ENCODE measurements at places on chromosomes 12 and 14.
A peak's percentile ranks its signal among the peaks of the same experiment; 100 is the strongest.

DNA sequence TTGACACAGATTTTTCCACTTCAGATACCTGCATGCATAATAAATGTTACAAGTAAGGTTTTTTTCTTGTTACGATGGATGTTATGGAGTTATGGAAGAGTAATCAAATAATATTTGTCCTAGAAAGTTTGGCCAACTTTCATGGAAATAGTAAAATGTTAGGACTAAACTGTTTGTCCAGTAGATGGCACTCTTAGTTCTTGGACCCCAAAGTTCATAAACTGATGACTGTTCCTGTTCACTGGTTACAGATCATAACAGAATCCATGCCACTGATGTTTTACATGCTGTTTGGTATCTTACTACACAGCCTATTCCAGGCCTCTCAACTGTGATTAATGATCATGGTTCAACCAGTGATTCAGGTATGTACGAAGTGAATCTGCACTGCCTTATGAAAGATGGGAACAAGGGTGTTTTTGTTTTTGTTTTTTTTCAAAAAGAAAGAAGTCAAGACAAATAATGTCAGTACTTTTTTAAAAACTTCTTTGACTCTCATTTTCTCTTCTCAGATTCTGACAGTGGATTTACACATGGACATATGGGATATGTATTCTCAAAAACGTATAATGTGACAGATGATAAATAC is 48.8 kb upstream of the SLCO1C1 start:
- no peaks in the 10 kb centered on the region for H3K27me3 ChIP-seq
- peak overlapping the region; percentile 52 for H3K27ac ChIP-seq
- H3K4me3 ChIP-seq: no peak overlapping the region
- no peaks in the 10 kb centered on the region for H3K4me1 ChIP-seq
- H3K36me3 ChIP-seq: peaks cover 3% of the 10 kb centered on the region

- H3K4me3 ChIP-seq: no peak overlapping the region
- no peak overlapping the region for H3K27ac ChIP-seq
- H3K27me3 ChIP-seq: no peaks in the 10 kb centered on the region
- no peak for DNase-seq
- H3K36me3 ChIP-seq: no peaks in the 10 kb centered on the region
These were observed 46.6 kb upstream of the CDKN3 start for GRCh38 chr14:54350203-54350602.

DNA sequence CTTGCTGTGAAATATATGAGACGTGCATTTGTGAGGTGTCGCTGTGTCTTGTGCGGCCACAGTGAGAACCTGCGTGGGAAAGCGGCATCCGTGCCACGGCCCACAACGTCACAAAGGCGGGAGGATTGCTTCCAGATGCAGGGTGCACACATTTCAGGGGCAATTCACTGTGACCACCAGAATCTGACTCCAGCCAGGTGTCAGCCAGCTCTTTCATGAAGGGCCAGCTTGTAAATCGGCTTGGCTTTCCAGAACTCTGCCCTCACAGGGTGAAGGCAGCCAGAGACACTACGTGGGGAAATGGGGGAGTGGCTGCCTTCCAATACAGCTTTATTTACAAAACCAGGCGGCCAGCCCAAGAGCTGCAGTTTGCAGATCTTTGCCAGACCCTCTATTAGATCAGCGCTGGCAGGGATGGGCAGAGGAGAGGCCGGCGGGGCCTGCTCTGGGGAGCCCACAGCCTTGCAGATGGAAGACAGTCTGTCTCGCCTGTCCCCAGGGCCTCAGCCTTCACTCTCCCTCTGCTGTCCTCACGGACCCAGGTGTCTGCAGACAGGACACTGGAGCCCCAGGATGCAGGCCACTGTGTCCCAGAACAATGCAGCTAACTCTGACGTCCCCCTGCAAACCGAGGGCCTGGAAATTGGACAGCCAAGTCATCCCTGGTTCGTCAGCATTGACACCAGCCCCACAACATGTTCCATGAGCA is 53.5 kb downstream of the ADGRD1 start:
- no peak overlapping the region for H3K4me3 ChIP-seq
- no peaks in the 10 kb centered on the region for H3K36me3 ChIP-seq
- no peak for DNase-seq
- no peaks in the 10 kb centered on the region for H3K27me3 ChIP-seq
- H3K27ac ChIP-seq: no peak overlapping the region

- H3K27ac ChIP-seq: no peak overlapping the region
- peaks cover 6% of the 10 kb centered on the region for H3K4me1 ChIP-seq
- H3K36me3 ChIP-seq: no peaks in the 10 kb centered on the region
These were observed 58.3 kb downstream of the CEP83 start for GRCh38 chr12:94401326-94401725.

GRCh38 chr12:125216756-125217155 is 151.5 kb downstream of the AACS start:
- no peak overlapping the region for H3K27ac ChIP-seq
- H3K4me3 ChIP-seq: no peak overlapping the region
- no peaks in the 10 kb centered on the region for H3K4me1 ChIP-seq
- H3K36me3 ChIP-seq: no peaks in the 10 kb centered on the region
- H3K27me3 ChIP-seq: no peaks in the 10 kb centered on the region

DNA sequence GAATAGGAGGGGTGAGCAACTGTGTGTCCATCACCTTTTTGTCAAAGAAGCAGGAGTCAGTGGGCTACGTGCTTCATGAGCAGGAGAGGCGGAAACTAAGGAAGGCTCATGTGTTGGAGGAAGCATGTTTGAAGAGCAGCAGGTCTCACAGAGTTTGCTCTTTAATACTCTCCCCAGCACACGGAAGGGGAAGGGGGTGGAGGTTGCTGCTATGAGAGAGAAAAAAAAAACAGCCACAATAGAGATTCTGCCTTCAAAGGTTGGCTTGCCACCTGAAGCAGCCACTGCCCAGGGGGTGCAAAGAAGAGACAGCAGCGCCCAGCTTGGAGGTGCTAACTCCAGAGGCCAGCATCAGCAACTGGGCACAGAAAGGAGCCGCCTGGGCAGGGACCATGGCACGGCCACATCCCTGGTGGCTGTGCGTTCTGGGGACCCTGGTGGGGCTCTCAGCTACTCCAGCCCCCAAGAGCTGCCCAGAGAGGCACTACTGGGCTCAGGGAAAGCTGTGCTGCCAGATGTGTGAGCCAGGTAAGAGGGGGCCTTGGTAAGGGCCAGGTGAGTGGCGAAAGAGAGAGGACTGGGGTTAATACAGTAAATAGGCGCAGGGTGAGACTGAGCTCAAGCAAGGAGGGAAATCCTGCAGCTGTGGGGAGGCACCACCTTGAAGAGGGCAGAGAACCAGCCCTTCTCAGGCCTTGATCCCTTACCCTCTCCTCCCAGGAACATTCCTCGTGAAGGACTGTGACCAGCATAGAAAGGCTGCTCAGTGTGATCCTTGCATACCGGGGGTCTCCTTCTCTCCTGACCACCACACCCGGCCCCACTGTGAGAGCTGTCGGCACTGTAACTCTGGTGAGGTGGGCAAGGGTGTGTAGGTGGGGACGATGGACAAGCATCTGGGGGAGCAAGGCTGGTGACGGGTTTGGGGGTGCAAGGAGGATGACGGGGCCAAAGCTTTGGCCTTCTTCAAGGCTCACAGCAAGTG is at the start of gene CD27:
TSS of gene CD27 (plus strand) at position 252 of the 985 bp plus-strand sequence. CDS start at position 393, 141 bp downstream.
- no peaks in the 10 kb centered on the region for H3K27me3 ChIP-seq
- H3K36me3 ChIP-seq: peaks cover 7% of the 10 kb centered on the region
- DNase-seq: no peak
- no peak within 1 kb of the TSS for H3K27ac ChIP-seq
- H3K4me3 ChIP-seq: no peak within 1 kb of the TSS

DNA sequence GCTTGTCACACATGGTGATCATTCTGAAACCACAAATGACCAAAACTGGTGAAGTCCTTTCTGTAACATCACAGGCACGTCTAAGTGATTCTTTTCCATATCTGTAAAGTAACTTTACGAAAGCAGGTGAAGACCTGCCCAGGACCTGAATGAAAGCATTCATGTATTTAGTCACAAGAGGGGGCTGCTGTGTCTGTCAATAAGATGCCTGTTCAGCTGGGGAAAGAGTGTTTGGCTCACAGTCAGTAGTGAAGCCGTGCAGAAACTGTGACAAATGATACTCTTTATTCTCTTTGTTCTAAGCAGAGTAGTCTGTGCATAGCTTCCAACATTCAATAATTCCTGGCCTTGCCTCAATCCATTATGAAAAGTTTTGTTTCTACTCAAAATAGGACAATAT is 373.5 kb upstream of the OR4E1 start:
- no peaks in the 10 kb centered on the region for H3K36me3 ChIP-seq
- DNase-seq: no peak
- no peak overlapping the region for H3K27ac ChIP-seq
- no peaks in the 10 kb centered on the region for H3K27me3 ChIP-seq

- no peak overlapping the region for H3K27ac ChIP-seq
- DNase-seq: no peak
- H3K4me1 ChIP-seq: peaks cover 4% of the 10 kb centered on the region
- H3K36me3 ChIP-seq: no peaks in the 10 kb centered on the region
- no peaks in the 10 kb centered on the region for H3K27me3 ChIP-seq
- H3K4me3 ChIP-seq: no peak overlapping the region
These were observed 527.2 kb downstream of the FLRT2 start for GRCh38 chr14:86057018-86057667.

DNA sequence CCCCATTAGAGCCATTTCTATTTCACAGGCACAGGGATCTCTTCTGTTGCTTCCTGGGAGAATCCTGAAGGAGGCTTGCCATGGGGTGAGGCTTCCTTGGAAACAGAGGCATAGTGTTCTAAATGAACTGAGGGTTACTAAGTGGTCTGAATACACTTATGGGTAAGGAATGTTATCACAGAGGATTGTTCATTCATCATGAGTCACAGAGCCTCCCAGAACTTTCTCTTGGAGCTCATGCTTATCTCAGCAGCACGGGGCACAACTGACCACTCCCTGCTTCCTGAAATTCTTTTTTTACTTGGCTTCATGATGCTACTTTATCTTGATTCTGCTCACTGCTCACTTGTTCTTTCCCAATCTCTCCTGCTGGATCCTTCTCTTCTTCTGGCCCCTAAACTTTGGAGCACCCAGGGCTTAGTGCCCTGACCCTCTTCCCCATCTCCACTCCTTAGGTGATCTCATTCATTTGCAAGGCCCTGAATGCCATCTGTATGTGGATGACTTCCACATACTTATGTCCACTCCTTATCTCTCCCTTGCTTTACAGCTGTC is 57.9 kb downstream of the ANO6 start:
- peak overlapping the region; percentile 88 for H3K27ac ChIP-seq
- DNase-seq: peak; percentile 45

GRCh38 chr14:64391113-64391725 is 3.1 kb downstream of the MTHFD1 start:
- DNase-seq: no peak
- H3K4me1 ChIP-seq: peaks cover 26% of the 10 kb centered on the region
- H3K36me3 ChIP-seq: no peaks in the 10 kb centered on the region
- no peaks in the 10 kb centered on the region for H3K27me3 ChIP-seq

GRCh38 chr12:92098594-92099380 is 46.9 kb downstream of the BTG1 start:
- H3K36me3 ChIP-seq: no peaks in the 10 kb centered on the region
- no peaks in the 10 kb centered on the region for H3K27me3 ChIP-seq
- peaks cover 11% of the 10 kb centered on the region for H3K4me1 ChIP-seq
- no peak for DNase-seq
- H3K4me3 ChIP-seq: no peak overlapping the region
- no peak overlapping the region for H3K27ac ChIP-seq

DNA sequence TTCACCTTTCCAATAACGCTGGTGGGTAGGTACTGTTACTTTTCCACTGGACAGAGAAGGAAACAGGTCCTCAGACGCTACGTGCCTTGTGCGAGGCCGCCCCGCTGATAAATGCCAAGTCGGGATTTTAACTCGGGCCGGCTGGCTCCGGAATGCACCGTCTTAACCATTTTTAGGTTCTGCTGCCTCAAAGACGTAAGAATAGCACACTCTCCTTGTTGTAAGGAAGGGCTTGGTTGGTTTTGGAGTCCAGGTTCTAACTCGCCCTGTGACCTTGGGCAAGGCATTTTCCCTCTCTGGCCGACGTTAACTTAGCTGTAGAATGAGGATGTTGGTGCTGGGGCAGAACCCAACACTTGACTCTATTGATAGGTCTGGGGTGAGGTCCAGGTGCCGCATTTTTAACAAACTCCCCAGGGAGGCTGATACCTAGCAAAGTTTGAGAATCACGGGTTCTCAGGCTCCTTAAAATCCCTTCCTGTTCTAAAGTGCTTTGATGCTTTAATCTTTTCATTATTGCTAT is 814 bp downstream of the ANKRD13A start:
- H3K4me1 ChIP-seq: peaks cover 16% of the 10 kb centered on the region
- no peaks in the 10 kb centered on the region for H3K36me3 ChIP-seq
- peak overlapping the region; percentile 85 for H3K4me3 ChIP-seq
- peak overlapping the region; percentile 83 for H3K27ac ChIP-seq

GRCh38 chr12:80539029-80539428 is 95.0 kb downstream of the PTPRQ start:
- no peaks in the 10 kb centered on the region for H3K4me1 ChIP-seq
- no peak for DNase-seq
- H3K4me3 ChIP-seq: no peak overlapping the region
- no peak overlapping the region for H3K27ac ChIP-seq
- no peaks in the 10 kb centered on the region for H3K36me3 ChIP-seq

DNA sequence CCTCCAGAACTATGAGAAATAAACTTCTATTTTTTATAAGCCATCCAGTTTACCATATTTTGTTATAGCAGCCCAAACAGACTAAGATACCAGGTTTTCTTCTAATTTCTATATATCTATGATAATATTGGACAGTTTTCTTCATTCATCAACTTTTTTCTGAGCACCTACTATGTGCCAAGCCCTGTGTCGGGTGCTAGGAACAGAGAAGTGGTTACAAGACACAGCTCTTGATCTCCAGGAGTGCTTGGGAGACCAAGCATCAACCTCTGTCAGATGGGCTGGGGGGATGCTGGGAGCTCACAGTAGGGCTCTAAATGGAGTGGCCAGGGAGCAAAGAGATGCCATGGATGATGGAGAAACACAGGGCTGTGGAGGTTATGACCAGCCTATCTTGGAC is 2.9 kb upstream of the WSCD2 start:
- H3K27me3 ChIP-seq: peaks cover 6% of the 10 kb centered on the region
- DNase-seq: no peak
- H3K36me3 ChIP-seq: no peaks in the 10 kb centered on the region
- peaks cover 18% of the 10 kb centered on the region for H3K4me1 ChIP-seq

DNA sequence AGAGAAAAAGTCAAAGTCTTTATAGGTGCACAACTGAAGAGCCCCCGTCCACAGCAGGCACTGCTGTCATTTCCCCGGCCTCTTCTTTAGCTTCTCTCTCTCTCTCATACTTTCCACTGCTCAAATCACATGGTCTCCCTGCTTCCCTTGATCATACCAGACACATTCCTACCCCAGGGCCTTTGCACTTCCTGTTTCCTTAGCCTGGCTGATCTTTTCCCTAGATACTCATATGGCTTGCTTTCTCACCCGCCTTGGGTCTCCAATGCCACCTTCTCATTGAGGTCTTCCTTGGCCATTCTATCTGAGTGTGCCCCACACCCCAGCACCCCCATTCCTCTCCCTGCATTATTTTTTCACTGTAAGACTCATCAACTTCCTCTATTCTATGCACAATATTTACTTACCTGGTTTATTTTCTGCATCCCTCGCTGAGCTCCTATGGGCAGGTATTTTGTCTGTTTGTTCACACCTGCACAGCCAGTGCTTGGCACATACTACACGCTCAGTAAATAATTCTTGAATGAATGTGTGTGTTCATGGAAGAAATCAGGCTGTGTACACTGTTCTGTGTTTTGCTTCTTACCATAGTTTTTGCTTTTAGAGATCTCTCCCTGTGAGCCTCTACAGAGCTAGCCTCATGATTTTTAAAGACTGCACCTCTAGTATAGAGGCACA is 31.9 kb downstream of the SERPINA1 start:
- no peaks in the 10 kb centered on the region for H3K27me3 ChIP-seq
- H3K36me3 ChIP-seq: no peaks in the 10 kb centered on the region
- no peaks in the 10 kb centered on the region for H3K4me1 ChIP-seq
- H3K27ac ChIP-seq: no peak overlapping the region
- no peak for DNase-seq
- no peak overlapping the region for H3K4me3 ChIP-seq

All from thoracic aorta (tissue), 2 donors.